ENCODE measurements at places on chromosomes 1 and 21.

DNA sequence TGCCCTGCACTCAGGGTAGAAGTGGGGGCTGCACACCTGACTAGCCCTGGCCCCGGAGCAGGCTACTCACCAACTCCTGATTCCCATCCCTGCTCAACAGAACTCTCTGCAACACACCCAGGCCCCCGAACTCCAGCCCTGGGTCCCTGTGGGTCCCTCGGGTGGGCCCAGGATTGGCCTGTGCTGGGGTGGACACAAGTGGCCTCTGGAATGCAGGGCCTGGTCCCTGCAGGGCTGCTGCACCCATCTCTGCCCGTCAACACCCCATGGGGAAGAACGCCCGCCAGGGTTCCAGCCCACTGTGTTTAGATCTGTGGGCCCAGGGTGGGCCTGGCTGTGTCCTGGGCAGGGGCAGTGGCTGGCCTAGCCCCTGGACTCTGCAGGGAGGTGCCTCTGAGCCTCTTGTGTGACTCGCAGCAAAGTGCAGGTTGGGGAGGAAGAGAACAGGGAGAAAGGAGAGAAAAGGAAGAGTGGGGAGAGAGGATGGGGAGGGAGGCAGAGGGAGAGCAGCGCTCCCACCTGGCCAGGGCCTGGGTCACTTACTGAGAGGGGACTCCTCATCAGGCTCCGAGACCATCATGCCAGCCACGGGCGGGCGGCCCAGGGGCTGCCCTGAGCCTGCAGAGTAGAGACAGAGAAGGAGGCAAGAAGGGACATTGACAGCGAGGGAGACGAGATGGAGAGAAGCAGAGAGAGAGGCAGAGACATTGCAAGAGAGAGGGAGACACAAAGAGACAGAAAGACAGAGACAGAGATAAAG lies 43.9 kb downstream of the HSPG2 start:
- DNase-seq: no peak
- no peaks in the 10 kb centered on the region for H3K27me3 ChIP-seq
- peaks cover 76% of the 10 kb centered on the region for H3K36me3 ChIP-seq
- H3K4me1 ChIP-seq: peaks cover 65% of the 10 kb centered on the region
- H3K4me3 ChIP-seq: no peak overlapping the region

DNA sequence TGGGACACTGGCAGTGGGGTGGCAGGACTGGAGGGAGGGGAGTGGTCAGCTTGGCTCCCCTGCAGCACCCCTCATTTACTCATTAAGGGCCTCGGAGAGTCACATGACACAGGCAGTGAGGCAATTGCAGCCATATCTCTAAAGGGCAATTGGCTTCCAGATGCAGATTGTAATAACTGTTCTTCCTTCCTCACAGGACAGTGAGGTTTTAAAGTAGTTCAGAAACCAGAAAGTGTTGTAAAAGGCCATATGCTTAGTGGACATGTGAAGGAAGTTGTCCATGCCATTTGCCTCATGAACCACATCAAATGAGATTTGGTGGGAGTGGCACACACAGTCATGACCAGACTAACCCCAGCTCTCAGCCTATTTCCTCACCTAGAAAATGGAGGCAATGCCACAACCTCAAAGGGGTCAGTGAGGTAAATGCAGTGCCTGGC lies 11.1 kb downstream of the MTX1 start:
- no peak for DNase-seq
- H3K27ac ChIP-seq: no peak overlapping the region
- no peaks in the 10 kb centered on the region for H3K36me3 ChIP-seq
- H3K4me3 ChIP-seq: no peak overlapping the region
- no peaks in the 10 kb centered on the region for H3K27me3 ChIP-seq
- H3K4me1 ChIP-seq: peaks cover 5% of the 10 kb centered on the region

DNA sequence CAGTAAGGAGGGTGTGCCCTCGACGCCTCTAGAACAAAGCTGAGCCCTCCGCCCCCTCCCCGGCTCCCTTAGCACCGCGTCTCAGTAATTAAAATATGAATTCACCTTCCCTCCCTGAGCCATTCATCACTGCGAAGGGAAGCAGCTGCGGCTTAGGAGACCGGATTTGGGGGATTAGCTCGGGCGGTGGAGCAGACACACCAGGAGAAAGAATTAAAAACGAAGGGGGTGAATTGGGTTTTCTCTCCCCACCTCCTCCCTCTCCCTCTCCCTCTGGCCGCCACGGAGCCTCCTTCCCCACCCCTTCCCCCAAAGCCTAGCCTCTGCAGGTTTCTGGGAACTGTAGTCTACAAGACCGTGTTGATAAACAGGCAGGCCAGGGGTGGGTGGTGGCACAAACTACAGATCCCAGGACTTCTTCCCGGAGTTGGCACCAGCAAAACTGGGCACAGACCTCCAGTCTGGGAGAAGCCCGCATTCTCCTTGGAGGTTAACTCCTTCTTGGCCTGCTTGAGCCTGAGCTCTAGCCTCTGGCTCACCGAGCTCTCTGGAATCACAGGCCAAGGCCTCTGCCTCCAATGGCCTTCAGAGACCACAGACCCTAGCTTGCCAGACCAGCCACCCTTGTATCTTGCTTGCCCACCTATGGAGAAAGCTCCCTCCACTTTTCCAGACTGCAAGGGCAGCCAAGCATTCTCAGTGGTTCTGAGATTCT lies 10.8 kb downstream of the BLACAT1 start:
- H3K4me1 ChIP-seq: peaks cover 16% of the 10 kb centered on the region
- peaks cover 17% of the 10 kb centered on the region for H3K27me3 ChIP-seq
- peak overlapping the region; percentile 37 for H3K4me3 ChIP-seq
- H3K27ac ChIP-seq: peak overlapping the region; percentile 43

DNA sequence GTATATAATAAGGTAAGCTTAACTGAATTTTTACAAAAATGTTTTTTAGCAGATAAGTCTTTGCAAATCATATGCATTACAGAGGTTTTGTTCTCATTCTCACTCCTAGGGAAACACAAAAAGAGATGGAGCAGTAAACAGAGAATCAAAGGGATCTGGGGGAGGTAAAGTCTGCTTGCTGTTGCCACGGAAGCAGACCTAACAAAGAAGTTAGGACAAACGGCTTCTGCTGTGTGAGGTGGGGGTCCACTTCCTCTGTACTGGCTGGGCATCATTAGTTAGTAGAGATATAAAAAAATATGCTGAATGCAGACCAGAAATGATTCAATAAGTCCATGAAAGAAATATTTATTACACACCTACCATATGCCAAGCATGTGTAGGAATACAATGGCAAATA lies 34.2 kb downstream of the GJA5 start:
- no peaks in the 10 kb centered on the region for H3K36me3 ChIP-seq
- no peaks in the 10 kb centered on the region for H3K27me3 ChIP-seq

DNA sequence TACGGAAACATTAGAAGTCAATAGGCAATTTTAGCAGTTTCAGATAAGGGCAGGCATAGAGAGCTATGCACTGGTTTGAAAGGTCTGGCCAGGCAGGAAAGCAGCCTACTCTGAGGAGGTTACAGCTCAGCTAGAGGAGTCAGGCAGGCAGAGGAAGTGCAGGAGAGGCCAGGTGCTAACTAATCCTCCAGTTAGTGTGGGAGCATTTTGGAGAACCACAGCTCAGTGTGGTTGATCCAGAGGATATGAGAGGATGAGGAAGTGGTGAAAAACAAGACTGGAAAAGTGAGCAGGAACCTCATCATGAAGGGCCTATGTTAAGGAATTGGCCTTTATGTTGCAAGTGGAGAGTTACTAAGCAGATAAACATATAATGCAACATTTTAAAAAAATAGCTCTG lies 282.4 kb upstream of the SGIP1 start:
- H3K27me3 ChIP-seq: no peaks in the 10 kb centered on the region
- no peaks in the 10 kb centered on the region for H3K36me3 ChIP-seq
- H3K4me1 ChIP-seq: peaks cover 10% of the 10 kb centered on the region
- H3K27ac ChIP-seq: no peak overlapping the region

GRCh38 chr1:92365378-92366039 lies 66.7 kb downstream of the RPAP2 start:
- H3K27ac ChIP-seq: no peak overlapping the region
- H3K4me3 ChIP-seq: no peak overlapping the region
- no peaks in the 10 kb centered on the region for H3K27me3 ChIP-seq
- DNase-seq: no peak
- no peaks in the 10 kb centered on the region for H3K4me1 ChIP-seq

- H3K27me3 ChIP-seq: no peaks in the 10 kb centered on the region
- H3K27ac ChIP-seq: no peak overlapping the region
- H3K4me3 ChIP-seq: no peak overlapping the region
Measured at GRCh38 chr21:30146558-30147282, 19.9 kb downstream of the CLDN17 start.

- H3K27me3 ChIP-seq: no peaks in the 10 kb centered on the region
- H3K4me1 ChIP-seq: peaks cover 6% of the 10 kb centered on the region
- H3K4me3 ChIP-seq: no peak overlapping the region
- no peak for DNase-seq
- peak overlapping the region; percentile 59 for H3K27ac ChIP-seq
Measured at GRCh38 chr21:33286600-33287456, 20.7 kb downstream of the IL10RB start.

DNA sequence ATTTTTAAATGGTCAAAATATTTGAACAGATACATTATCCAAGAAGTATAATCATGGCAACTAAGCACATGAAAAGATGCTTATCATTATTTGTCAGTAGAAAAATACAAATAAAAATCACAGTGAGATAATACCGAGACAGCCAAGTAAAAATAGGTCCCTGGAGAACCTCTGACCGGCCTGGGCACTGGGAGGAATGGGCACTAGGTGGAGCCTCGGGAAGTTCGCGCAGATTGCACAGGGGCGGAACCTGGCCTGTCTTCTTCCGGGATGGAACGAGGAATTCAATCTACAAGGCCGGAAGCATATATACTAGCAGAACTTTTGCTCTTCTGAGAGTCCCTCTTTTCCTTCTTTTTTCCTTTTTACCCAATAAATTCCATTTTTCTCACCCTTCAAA lies 148.5 kb upstream of the CHRM3 start:
- no peak overlapping the region for H3K4me3 ChIP-seq
- H3K27me3 ChIP-seq: no peaks in the 10 kb centered on the region
- H3K27ac ChIP-seq: no peak overlapping the region
- no peak for DNase-seq

GRCh38 chr1:62382658-62382955 lies 54.2 kb upstream of the USP1 start:
- DNase-seq: no peak
- no peaks in the 10 kb centered on the region for H3K27me3 ChIP-seq
- no peaks in the 10 kb centered on the region for H3K36me3 ChIP-seq
- no peaks in the 10 kb centered on the region for H3K4me1 ChIP-seq
- no peak overlapping the region for H3K4me3 ChIP-seq
- no peak overlapping the region for H3K27ac ChIP-seq

DNA sequence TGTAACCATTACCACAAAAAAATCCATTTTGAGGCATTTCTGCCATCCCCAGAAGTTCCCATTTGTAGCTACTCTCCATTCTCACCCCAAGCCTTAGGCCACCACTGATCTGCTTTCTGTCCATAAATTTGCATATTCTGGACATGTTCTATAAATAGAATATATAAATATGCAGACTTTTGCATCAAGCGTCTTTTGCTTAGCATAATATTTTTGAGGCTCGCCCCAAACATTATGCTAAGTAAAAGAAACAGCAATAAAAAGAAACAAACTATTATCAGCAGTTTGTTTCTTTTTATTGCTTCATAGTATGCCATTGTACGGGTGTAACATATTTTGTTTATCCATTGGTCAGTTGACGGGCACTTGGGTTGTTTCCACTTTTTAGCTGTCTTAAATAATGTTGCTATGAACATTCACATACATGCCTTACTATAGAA lies 7.9 kb downstream of the TFAP2E start:
- no peak overlapping the region for H3K27ac ChIP-seq
- H3K4me3 ChIP-seq: no peak overlapping the region
- H3K27me3 ChIP-seq: peaks cover 17% of the 10 kb centered on the region
- DNase-seq: no peak

DNA sequence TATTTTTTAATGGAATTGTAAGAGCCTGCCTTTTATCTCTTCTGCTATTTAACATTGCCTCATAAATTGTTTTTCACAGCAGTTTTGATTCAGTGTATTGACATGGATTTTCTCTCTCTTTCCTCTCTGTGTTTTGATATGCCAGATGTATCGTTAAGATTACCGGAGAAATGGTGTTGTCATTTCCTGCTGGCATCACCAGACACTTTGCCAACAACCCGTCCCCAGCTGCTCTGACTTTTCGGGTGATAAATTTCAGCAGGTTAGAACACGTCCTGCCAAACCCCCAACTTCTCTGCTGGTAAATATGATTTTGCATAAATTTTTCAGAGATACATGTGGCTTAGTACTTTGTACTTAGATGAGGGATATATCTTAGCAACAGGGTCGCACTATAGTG lies 23.1 kb upstream of the DYNLT5 start:
- no peak for DNase-seq
- H3K27me3 ChIP-seq: no peaks in the 10 kb centered on the region
- no peak overlapping the region for H3K27ac ChIP-seq
- peaks cover 7% of the 10 kb centered on the region for H3K36me3 ChIP-seq

- H3K27ac ChIP-seq: no peak overlapping the region
- H3K27me3 ChIP-seq: no peaks in the 10 kb centered on the region
- H3K4me3 ChIP-seq: no peak overlapping the region
- no peak for DNase-seq
Measured at GRCh38 chr1:147215540-147215916, 9.6 kb downstream of the FMO5 start.

DNA sequence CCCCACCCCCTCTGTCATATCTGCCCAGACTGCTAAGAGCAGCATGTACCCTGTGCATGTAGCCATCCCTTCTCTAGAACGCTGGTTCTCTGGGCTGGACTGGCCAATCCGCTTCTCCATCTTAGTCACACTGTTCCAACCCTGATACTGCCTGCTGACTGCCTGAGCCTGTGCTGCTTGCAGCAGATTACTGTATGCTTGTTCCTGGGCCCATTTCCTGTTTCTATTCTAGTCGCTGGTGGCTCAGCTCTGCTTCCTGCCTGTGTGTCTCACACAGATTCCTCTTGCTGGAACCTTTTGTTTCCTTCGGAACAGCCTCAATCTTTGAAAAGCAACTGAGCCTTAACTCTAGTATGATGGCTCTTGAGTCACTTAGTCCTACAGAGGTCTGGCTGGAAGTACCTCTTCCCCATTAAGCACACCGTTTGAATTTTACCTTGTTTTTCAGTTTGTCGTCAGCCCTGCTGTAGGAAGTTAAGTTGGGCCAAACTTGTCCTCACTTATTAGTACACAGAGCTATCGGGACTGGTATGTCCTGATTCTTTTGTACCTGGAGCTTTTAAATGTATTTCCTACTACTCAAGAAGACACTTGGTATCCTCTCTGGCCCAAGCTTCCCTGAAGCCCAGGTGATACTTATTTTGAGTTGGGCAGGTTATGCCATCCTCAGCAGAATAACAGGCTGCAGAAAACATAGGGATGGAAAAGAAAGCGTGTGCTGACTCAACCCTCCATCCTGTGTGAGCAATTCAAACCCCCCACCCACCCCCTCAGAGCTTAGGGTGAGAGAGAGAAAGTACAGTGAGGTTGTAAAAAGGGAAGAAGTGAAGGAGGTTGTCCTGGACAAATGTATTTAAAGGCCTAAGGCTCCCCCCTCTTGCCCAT lies 43.4 kb upstream of the PIGV start:
- H3K4me3 ChIP-seq: no peak overlapping the region
- peaks cover 14% of the 10 kb centered on the region for H3K36me3 ChIP-seq
- H3K27me3 ChIP-seq: no peaks in the 10 kb centered on the region
- peak; percentile 82 for DNase-seq

Measured in tibial artery (tissue), 4 donors.